NCI-H2081 treated with DMSO at 0.1 percent for 48 hours (cell line): ENCODE measurements at places on chromosomes 12 and 14.

DNA sequence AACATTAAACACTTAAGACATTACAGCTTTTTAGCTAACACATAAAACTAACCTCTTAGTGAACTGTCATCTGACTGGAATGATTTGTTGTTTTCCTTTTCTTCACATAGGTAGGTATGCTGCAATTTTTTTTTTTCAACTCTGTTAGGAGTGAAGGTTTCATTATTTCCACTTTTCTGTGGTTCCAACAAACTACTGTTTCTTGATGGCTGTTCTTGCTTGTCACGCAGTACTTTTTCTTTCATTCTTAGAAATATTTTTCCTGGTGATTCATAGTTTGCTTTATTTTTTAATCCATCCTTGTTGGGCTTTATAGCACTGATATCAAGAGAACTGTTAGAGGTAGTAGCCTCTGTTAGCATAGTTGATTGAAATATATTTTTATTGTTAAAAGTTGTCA lies 6.3 kb downstream of the MIS18BP1 start:
- DNase-seq, result no peak

DNA sequence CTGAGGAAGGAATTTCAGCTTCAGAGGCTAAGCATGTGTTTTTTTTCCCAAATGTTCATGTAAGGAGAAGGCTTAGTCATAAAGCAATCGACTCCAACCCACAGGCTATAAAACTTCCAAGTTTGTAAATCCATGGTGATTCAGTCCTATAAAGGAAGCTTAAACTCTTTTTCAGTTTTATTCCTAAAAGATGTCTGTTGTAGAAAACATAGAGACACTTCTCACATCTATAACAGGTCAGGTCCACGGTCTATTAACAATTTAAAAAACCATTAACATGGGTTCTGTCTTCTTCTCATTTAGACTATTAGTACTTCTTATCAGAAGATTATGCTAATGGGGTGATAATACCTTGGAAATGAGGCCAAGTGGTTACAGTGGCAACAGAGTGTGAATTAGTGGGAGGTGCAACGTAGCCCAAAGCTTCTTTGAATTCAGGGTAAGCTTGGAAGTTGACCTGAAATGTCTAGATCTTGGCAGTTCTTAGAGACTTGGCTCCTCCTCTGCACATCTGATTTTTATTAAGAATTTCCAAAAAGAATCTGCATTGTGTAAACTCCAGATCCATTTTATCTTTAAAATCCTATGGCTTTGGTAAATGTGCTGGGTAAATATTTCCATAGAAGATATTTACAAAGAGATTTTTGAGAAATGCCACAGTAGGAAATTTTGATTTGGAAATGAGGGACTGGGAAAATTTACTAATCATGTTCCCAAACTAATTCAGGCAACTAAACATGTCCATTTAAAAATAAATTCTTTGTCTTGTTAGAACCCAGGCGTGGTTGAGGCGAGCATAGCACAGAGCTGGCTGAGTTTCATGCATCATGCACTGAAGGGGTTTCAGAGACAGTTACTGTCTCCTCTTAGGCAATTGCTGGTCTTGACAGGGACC lies 86.4 kb downstream of the EML1 start:
- no peak for DNase-seq

DNA sequence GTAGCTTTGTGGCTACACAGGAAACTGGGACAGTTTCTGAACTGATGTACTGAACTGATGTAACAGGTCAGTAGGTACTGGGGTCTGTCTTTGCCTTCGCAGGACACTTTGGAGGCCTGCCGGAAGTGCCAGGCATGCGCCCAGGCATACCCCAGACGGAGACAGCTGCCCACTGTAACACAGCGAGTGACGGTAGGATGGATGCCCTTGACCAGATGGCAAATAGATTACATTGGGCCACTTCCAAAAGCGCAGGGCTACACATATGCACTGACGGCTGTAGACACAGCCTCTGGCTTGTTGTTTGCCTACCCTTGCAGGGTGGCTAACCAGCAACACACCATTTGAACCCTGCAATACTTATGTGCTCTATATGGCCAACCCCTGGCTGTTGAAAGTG lies 94.1 kb upstream of the TMPO start:
- no peak for DNase-seq

DNA sequence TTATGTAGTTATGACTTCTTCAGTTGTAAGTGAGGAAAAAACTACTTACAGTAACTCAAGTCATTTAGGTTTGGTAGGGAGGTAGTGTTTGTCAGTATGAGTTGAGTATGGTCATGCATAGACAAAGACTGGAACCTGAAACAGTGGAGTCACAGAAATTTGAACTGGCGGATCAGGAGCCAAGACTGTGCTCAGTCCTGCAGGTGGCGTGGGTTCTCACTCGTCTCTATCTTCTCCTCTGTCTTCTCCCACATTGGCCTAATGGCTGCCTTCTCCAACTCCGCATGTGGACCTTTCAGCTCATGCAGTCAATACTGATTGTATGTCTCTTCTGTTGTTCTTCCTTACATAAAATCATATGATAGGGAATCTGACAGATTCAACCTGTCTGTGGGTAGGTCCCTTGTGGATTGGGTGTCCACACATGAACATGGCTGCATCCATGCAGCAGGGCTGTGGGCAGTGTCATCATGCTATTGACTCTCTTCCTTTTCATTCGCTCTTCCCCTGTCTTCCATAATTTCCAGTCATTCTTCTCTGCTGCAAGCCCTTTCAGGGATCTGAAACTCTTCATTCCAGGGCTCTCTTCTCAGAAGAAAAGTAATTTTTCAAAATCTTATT lies 78.8 kb upstream of the NEDD1 start:
- DNase-seq, result no peak

GRCh38 chr14:84129007-84129406 lies 1400.9 kb upstream of the FLRT2 start:
- DNase-seq, result no peak

GRCh38 chr14:60862283-60862682 lies 118.6 kb downstream of the TRMT5 start:
- DNase-seq, result peak; percentile 51

DNA sequence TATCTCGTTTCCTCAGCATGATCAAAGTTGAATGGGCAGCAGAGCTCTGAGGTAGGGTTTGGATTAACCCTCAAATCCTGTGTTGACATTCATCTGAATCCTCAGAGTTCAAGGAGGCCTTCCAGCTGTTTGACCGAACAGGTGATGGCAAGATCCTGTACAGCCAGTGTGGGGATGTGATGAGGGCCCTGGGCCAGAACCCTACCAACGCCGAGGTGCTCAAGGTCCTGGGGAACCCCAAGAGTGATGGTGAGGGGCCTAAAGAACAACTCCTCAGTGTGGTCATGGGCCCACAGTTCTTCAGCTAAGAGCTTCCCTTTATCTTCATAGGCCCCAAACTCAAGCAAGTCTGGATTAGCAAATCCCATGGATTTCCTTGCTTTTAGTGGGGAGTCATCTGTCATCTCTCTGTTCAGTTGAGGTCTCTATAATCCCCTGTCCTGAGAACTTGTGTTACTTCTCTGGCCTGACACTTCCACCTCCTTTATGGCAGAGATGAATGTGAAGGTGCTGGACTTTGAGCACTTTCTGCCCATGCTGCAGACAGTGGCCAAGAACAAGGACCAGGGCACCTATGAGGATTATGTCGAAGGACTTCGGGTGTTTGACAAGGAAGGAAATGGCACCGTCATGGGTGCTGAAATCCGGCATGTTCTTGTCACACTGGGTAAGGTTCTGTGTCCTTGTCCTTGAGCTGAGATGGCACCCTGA lies 1.5 kb downstream of the MYL6 start:
- DNase-seq, result no peak

- no peak for DNase-seq
These were observed 10.5 kb downstream of the TCL1B start for GRCh38 chr14:95696741-95697140.

DNA sequence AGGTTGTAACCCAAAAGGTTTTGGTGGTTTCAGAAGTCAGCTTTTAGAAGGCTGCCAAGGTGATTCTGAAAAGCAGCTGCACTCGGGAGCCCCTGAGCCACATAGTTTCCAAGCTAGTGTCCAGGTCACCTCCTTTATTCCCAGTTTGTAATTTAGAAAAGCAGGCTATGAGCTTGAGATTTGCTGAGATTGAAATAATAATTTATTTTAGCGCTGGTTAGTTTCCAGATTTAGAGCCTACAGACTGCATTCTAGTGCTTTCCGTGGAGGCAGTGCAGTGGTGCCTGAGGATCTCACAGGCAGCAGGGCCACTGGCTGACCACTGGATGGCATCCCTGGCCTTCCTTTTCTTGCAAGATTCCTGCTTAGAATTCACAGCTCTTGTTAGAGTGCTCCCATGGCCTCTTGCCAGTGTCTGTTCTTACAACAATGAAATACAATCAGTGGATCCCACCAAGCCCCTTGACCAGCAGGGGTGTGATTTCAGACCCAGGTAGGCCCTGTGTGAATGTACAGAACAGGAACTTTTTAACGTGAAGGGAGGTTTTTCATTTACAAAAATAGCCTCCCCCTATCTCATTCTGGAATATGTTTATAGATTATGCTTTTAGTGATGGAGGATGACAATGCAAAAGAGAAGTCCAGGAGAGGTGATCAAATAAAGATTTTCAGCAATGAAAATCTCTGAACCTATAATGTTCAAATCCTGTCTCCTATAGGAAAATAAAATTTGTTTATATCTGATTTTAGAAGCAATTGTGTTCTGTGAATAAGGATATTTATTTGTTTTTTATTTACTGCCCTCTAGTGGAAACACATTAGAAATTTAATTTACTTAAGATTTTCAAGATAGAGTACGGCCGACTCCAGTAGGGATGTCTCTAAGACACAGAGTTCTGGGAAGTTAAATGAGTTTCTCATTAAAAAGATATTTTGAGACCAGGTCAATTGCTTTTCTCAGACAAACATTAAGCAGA lies 362.1 kb upstream of the STXBP6 start:
- DNase-seq, result peak; percentile 23
